ENCODE measurements at places on chromosomes 6 and 20.

- DNase-seq: no peak
These were observed 28.2 kb upstream of the PMEPA1 start for GRCh38 chr20:57738053-57738452.

- no peak for DNase-seq
These were observed 93.3 kb upstream of the SULF2 start for GRCh38 chr20:47878601-47879027.

- DNase-seq: no peak
These were observed 163.5 kb upstream of the CDYL start for GRCh38 chr6:4612636-4613171.

GRCh38 chr20:62595491-62595890 lies 46.8 kb upstream of the SLCO4A1 start:
- DNase-seq: no peak

DNA sequence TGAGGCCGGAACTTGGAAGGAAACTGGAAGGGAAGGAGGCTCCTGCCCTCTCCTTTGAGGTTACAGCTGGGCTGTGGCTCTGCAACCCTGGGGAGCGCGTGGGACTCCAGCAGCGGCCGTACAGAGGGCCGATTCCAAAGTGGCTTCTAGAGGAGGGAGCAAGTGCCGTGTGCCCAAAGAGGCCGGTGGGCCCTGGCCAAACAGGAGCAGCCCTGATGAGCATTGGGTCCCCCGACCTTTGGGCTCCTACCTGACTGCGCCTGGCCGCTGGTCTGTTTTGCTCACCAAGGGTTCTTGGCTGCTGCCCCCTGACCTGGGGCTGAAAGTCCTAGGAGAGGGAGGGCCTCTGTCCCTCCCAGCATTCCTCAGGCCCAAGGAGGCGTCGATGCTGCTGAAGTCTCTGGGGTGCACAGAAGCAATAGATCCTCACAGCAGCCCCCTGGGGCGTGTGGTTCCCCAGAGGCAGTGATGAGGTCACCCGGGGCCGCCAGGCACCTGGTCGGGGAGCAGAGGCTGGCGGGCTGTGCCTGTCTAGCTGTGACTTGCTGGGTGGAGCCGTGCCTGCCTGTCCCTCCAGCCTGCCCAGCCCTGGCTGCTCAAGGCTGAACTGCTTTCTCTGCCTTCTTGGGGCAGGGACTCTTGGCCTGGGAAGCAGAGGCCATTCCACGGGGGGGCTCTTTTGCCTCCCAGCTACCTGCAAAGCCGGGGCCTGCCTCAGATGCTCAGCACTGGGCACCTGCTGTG lies 9.8 kb downstream of the RBM38 start:
- DNase-seq: no peak

- no peak for DNase-seq
These were observed 3.7 kb downstream of the FBXO5 start for GRCh38 chr6:152979116-152979515.

GRCh38 chr20:39019805-39020325 lies 57.7 kb downstream of the DHX35 start:
- DNase-seq: no peak

DNA sequence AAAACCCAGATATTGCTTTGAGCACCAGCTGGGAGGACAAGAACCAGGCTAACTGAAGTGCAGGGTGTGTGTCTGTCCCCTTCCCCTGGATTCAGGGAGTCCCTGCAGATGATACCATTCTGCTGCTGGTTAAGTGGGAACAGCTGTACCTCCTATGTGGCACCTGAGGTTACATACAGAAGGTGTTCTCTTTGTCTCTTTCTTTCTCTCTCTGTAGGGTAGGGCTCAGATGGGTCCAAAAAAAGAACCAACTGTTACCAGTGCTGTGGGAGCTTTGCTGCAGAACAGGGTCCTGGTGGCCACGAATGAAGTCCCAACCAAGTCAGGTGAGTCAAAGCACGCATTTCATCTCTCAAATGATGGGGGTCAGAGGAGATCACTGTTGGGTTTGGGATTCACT lies 38.6 kb downstream of the ZC2HC1B start:
- no peak for DNase-seq

GRCh38 chr20:38141889-38142494 lies 23.1 kb downstream of the TGM2 start:
- DNase-seq: no peak

GRCh38 chr6:170445487-170445886 lies 107.6 kb downstream of the PSMB1 start:
- DNase-seq: peak; percentile 30

DNA sequence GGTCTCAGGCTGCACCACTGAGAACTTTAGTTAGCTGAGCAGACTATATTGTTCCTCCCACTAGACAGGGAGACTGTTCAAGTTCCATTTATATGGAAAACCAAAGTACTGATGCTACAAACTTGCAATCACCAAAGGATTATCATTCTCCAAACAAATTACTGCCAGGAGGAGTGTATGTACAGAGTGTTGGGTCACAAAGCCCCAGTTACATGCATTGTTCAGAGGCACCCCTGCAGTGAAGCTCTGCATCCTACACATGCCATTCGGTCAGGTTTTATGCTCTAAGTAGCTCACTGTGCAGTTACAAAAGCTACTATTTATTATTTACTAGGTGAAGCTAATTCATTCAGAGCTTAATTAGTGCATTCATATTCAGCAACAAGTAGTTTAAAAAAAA lies 75.8 kb downstream of the SMLR1 start:
- no peak for DNase-seq

DNA sequence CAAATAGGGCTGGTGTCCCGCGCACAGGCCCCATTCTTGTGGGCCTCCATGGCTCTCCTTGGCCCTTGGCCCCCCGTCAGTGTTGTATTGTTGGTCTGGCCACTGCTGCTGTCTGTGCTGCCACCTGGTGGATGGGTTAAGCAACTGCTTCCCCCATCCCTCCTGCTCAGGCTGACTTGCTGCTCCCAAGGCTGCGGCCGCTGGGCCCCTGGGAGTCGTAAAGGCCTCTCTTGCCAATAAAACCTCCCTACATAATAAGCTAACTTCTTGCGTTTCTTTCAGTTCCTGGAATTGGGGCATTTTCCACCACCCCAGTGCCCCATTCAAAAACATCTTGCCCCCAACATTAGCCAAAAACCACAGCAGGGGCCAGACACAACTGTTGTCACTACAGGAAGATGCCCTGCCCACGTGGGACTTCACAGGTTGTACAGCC lies 27.1 kb downstream of the CD83 start:
- peak; percentile 88 for DNase-seq

DNA sequence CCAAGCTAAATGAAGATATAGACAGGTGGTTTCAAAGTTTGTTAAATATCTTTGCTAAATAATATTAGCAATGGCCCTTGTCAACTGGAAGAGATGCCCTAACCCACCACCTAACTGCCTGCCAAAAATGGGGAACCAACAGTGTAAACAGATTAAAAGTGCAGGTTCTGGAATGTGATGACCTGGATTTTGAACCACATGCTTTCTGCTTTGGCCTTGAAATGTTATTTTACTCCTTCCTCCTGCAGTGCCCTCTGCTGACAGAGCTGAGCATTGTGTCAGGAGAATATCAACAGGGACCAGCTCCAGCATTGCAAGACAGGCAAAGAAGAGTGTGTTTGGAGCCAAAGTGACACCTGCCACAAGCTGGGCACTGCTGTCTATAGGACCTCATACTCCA lies 226.6 kb downstream of the MYLK4 start:
- no peak for DNase-seq

GRCh38 chr6:4318321-4318720 lies 182.9 kb upstream of the ECI2 start:
- no peak for DNase-seq

DNA sequence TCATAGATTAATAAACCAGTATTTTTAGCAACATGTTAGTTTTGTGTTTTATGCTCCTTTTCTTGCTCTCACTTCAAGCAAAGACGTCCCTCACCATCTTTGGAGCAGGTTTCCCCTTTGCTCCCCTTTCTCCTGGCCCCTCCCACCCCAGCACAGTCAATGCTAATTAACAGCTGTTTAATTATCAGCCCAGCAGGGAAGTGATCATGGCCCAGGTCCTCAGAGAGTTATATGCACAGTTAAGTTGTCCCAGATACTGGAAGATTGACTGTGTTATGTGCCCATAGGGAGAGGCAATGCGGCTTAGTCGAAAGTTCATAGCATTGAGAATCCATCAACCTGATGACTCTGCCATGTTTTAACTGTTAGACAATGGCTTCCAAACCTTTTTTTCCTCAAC lies 123.5 kb downstream of the PCSK2 start:
- DNase-seq: no peak

- no peak for DNase-seq
These were observed 36.8 kb upstream of the PRND start for GRCh38 chr20:4684837-4685413.

DNA sequence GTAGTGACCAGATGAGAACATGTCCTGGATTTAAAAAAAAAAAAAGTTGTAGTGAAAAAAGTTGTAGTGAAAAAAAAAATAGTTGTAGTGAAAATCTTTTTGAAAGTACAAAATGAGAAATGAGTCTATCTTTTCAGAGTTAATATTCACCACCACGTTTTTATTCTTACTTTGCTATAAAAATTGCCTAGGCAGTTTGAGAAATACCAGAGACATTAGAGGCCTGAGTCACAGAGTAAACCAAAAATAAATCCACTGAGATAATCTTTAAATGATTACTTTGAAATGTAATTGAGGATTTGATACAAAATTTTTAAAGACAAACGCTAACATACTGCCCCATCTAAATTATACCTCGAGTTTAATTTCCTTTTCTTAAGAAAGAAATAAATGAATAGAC lies 101.2 kb upstream of the TIAM2 start:
- no peak for DNase-seq

GRCh38 chr6:148776321-148777308 lies 29.8 kb downstream of the UST start:
- no peak for DNase-seq

DNA sequence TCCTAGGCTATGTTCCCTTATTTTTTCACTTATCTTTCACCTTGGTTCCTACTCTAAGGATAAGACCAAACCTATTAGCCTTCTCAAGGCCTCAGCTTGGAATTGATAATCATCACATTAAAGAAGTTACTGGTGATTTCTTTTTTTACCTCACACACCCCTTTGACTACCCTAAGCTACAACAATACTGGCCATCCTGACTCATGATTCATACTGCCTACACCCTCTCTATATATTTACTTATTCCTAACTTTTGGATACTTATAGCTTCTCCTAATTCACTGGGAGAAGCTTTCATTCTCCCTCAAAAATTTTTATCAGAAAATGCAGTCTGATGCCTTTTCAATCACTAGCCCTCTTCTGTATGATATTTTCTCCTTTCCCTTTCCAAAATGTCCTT lies 256.1 kb downstream of the TBX18 start:
- DNase-seq: no peak

DNA sequence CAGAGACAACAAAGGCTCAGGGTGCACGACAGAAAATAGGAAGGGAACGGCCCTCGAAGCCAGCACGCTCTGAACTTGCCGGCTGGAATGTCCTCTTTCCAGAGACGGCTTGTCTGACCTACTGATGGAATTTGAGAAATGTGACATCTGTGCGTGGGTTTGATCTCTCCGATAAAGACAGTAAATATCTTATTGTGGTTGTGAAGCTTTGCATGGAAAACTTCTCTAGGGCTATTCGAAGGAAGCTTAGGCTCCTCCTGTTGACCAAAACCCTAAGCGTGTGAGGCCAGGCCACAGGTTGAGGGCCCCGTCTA lies 247.3 kb downstream of the ZNF217 start:
- no peak for DNase-seq

- DNase-seq: no peak
These were observed 170.8 kb downstream of the CDH4 start for GRCh38 chr20:61422636-61423425.

- DNase-seq: no peak
These were observed 232.9 kb downstream of the SYNE1 start for GRCh38 chr6:152404086-152404857.

- DNase-seq: peak; percentile 69
These were observed 1.9 kb downstream of the L3MBTL3 start for GRCh38 chr6:130020073-130020906.

- no peak for DNase-seq
These were observed 84.0 kb downstream of the RCAN2 start for GRCh38 chr6:46407246-46407645.

- DNase-seq: no peak
These were observed 321.7 kb downstream of the CENPW start for GRCh38 chr6:126661646-126662045.

GRCh38 chr6:128415387-128415786 lies 105.0 kb downstream of the PTPRK start:
- DNase-seq: no peak

DNA sequence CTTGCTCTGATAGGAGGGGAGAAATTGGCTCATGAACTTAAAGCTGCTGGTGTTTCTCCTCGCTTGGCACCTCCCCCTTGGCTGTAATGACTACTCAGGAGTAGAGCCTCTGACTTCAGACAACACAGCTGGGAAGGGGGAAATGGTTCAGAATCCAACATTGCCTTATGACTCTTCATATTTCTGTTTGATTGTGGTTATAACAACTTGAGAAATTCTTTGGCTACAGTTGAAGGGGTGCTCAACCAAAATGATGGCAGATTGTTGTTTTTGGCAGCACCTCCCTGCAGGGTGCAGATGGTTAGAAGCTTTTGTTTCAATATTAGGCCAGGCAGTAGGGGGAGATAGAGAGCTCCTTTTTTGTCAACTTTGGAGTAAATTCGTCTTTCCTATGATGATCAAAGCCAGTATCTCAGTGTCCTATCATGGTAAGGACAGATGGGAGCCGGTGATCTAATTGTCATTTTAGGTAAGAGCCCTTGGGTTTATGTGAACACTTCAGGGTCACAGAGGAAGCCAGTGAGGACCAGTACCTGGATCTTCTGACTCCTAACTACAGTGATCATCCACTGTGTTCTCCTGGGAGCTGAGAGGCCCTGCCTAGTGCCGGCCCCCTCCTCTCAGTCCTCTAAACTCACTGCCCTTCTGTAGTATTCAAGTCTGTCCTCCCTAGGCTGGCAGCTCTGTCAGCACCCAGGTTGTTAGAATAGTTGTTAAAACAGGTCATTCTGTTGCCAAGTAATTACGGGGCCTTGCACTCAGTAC lies 39.9 kb downstream of the RPRD1B start:
- no peak for DNase-seq

GRCh38 chr20:11894062-11894461 lies 23.6 kb upstream of the BTBD3 start:
- DNase-seq: no peak

GRCh38 chr20:7137395-7138151 lies 370.1 kb downstream of the BMP2 start:
- DNase-seq: no peak

DNA sequence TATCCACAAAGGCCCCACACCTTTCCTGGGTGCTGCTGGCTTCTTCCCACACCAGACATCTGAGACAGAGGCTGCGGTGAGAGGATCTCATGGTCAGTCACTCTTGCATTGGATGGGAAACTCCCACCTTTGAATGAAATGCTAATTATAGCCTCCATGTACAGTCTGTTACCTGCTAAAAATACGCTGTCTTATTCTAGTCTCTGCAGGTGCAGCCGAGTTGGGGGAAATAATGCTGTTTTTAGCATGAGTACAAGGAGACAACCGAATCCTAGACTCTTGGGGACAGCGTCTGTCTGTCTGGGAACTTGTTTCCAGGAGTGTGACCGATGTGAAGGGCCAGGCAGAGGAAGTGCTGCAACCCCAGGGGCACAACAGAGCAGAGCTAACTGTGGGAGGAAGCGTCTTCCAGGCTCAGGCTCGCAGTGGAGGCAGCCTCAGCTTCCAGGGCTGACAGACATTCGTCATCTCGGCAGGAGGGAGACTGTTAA lies 286.2 kb downstream of the PREX1 start:
- no peak for DNase-seq

GRCh38 chr6:40996591-40997233 lies 42.3 kb downstream of the UNC5CL start:
- DNase-seq: no peak

GRCh38 chr6:141307309-141307998 lies 825.3 kb upstream of the GJE1 start:
- no peak for DNase-seq

GRCh38 chr6:7732228-7732627 lies 6.3 kb downstream of the BMP6 start:
- no peak for DNase-seq
